ENCODE measurements at places on chromosomes 1 and 21.
A peak's percentile ranks its signal among the peaks of the same experiment; 100 is the strongest.

DNA sequence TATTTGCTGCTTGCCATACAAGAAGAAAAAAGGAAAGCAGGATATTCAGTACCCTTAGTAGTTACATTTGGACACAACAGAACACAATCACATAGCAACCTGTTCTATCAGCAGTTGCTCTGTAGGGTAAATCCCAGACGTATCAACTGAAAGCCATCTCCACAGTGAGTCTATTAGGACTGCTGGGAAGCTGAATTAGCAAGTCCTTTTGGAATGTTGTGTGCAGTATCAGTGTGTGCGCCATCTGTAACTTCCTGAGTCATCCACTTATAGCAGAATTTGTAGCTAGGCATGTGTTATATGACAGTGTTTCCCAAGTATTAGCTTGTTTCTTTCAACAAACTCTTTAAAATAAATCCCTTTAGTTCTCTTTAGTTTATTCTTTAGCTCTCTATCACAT, 21.3 kb downstream of the CCDC30 start:
- peaks cover 8% of the 10 kb centered on the region for H3K36me3 ChIP-seq
- no peak overlapping the region for H3K27ac ChIP-seq
- no peaks in the 10 kb centered on the region for H3K4me1 ChIP-seq
- no peak overlapping the region for H3K4me3 ChIP-seq
- no peak for DNase-seq

DNA sequence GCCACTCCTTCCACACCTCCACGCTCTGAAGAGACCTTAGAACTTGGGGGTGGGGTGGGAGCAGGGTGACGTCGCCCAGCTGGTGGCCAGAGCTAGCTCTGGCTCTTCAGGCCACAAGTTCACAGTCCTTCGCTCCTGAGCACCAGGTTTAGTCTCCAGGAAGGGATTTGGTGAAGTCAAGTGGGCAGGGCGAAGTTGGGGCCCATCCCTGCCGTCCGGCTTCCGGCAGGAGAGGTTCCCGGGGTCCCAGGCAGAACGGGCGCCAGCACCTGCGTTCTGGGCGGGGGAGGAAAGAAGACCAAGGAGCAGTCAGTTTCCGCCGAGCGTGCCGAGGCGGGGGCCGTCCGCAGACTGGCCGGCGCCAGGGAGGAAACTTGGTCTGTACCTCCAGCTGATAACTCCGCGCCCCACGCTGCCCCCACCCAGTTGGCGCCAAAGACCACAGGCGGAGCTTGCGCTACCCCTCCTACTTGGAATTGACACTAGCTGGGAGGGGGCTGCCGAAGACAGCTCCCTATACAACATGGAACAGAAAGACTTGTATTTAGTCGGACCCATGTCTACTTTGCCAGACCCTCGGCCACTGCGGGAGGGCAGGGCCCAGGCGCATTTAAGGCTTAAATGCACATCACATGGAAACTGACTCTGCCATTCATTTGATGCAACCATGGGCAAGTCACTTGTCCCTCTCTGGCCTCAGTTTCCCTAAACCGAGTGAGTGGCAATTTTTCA, 995 bp downstream of the ID3 start:
- peak; percentile 63 for DNase-seq
- H3K4me3 ChIP-seq, result peak overlapping the region; percentile 90
- peak overlapping the region; percentile 79 for H3K27ac ChIP-seq

DNA sequence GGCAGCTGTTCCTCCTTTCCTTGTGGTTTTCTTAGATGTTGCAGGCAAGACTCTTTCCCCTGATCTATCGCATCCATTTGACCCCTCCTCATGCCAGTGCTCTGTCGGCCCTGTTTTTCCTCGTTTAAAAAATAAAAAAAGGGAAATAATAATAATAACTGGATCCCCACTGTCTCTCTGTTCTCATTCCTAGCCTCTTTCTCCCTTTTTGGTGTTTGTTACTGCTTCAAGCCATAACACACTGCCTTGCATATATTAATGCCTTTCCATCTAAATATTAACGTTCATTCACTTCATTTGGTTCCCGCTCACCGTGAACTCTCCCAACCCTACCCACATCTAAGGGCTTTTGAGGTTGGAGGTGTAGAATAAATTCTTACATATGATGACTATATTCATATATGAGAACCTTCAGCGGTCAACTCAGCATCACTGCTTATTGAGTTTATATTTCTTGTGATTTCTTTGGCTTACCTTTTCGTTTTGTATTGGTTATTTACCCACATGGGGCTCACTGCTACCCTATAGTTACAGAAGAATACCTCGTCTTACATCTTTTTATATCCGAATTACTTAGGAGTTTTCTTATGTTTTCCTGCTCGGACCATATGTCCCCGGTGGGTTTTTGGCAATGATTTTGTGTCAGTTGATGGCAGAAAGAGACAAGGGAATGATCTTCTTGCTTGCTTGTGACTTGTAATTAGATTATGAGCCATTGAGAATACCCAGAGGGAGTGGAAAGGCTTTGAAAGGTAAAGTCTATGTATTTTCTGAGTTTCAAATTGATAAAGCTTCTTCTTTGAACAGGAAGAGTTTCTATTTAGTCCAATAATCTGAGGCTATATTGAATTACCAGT, 805 bp downstream of the ATG4C start:
- H3K27me3 ChIP-seq, result peaks cover 11% of the 10 kb centered on the region
- no peak for DNase-seq
- H3K27ac ChIP-seq, result no peak overlapping the region
- H3K4me1 ChIP-seq, result peaks cover 23% of the 10 kb centered on the region
- H3K36me3 ChIP-seq, result peaks cover 4% of the 10 kb centered on the region
- no peak overlapping the region for H3K4me3 ChIP-seq

DNA sequence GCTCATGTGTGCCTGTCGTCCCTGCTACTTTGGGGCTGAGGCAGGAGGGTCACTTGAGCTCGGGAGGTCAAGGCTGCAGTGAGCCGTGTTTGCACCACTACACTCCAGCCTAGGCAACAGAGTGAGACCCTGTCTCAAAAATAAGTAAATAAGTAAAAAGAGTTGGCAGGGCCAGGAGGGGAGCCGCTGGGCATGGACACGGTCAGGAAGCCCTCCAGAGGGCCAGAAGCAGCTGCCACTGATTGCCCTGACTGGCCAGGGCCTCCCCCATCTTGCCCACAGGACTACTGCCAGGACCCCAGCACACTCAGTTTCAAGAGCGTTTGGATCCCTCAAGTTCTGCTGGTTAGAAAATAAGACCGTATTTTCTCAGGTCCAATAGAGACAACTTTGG, 112.2 kb upstream of the IPO9 start:
- H3K27ac ChIP-seq, result no peak overlapping the region
- no peaks in the 10 kb centered on the region for H3K36me3 ChIP-seq
- H3K4me3 ChIP-seq, result no peak overlapping the region
- no peak for DNase-seq

DNA sequence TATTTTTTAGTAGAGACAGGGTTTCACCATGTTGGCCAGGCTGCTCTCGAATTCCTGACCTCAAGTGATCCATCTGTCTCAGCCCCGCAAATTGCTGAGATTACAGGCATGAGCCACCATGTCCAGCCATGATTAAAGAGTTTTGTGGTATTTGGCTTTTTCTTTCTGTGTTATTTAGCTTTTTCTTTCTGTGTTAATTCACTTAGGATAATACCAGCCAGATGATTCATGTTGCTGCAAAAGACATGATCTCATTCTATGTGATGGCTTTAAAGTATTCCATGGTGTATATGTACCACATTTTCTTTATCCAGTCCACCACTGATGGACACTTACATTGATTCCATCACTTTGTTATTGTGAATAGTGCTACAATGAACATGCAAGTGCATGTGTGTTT, 1135.2 kb downstream of the AMY1C start:
- no peaks in the 10 kb centered on the region for H3K4me1 ChIP-seq
- no peak overlapping the region for H3K4me3 ChIP-seq
- H3K27ac ChIP-seq, result no peak overlapping the region
- H3K27me3 ChIP-seq, result no peaks in the 10 kb centered on the region
- no peak for DNase-seq

DNA sequence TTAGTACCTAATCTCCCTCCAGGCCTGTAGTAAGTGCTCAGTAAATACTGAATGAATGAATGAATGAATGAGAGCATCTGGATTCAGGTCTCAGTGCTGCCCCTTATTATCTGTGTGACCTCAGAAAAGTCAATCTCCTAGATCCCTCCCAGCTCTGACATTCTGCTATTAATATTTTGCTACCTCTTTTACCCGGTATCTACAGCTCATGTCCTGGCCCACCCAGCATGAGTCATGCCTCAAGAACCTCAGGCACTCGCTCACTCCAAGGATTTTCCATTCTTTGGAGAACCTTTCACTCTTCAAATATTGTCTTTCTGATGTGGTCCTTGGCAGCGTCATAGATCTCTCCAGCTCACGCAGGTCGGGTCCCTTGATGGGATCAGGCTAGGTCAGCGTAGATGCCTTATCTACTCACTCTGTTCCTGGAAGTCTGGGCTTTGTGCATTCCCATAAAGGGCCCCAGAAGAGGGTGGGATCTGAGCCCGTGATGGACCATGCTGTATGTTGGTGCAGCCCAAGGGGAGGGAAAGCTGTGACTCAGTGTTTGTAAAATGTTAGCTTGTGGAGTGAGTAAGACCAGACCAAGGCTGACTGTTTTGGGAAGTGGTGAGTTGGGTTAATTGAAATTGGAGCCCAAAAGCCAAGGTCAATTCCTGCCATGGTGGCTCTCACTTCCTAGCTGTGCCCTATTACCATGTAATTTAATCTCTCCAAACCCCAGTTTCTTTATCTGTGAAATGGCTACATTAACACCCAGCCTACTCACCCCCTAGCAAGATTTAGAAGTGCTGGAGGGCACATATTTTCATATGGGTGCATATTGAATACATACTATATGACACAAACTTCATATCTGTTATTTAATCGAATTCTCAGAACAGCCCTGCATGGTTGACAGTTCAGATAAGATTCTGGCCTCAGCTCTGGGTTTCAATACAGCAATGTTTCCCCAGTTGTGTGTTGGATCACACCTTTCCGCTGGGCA, 214.1 kb upstream of the USP24 start:
- H3K4me3 ChIP-seq, result no peak overlapping the region
- H3K27ac ChIP-seq, result no peak overlapping the region
- H3K4me1 ChIP-seq, result no peaks in the 10 kb centered on the region
- DNase-seq, result no peak
- H3K27me3 ChIP-seq, result peaks cover 41% of the 10 kb centered on the region
- no peaks in the 10 kb centered on the region for H3K36me3 ChIP-seq

Measured in activated T-cell treated with anti-CD3 and anti-CD28 coated beads, Interleukin-2, amount 50 U/mL, for 24 hours (primary cell).